ENCODE measurements at places on chromosomes 7 and 10.

GRCh38 chr10:78199005-78199725 is 165.5 kb downstream of the RPS24 start:
- DNase-seq = no peak

GRCh38 chr7:51459809-51460208 is 143.2 kb upstream of the COBL start:
- DNase-seq = no peak

GRCh38 chr7:101691822-101692384 is 62.8 kb upstream of the MYL10 start:
- DNase-seq = no peak

DNA sequence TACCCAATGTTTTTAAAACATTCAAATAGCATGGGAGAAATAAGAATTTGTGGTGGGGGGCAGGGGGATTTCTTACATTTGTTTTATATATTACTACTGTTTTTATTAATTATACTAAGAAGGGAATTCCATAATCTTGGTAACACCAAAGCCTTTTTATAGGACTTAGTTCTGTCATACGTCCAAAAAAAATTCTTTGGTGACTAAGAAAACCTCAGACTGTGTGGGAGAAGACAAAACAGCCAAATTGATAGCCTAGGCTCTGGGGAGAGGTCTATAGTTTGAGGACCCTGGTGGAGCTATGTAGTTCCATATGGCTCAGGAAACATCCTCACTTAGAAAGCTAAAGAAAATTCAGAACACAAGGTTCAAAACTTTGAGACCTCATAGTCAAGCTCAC is 23.4 kb downstream of the ACSM6 start:
- DNase-seq = no peak

DNA sequence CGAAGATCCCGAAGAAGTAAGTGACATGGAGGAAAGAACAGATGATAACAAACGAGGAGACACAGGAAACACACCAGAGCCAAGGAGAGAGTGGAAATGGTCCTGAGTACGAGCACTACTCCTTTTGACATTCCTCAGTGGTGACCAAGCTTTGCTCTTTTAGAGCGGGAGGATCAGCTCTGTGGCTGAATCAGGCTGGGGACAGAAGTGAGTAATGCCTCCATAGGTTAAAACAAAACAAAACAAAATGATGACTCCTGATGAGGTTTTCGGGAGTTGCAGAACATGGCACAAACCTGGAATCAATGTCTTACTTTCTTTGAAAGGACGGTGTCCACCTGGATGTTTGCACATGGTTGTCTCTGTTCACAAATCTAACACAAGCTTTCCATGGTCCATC is 30.3 kb upstream of the TCF7L2 start:
- DNase-seq = no peak

DNA sequence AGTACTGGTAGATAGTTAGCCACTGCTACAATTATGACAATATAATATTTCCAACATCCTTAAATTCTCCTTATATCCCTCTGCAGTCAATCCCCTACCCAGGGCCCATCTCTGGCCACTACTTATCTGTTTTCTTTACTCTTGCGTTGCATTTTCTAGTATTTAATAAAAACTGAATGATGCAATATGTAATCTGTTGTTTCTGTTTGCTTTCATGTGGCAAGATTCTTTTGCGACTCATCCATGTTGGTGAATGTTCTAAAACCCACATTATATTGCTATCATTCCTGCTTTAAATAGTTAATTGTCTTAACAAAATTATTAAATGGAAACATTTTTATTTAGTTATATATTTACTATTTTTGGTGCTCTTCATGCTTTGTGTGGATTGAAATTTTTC is 338.5 kb downstream of the MDFIC start:
- no peak for DNase-seq

DNA sequence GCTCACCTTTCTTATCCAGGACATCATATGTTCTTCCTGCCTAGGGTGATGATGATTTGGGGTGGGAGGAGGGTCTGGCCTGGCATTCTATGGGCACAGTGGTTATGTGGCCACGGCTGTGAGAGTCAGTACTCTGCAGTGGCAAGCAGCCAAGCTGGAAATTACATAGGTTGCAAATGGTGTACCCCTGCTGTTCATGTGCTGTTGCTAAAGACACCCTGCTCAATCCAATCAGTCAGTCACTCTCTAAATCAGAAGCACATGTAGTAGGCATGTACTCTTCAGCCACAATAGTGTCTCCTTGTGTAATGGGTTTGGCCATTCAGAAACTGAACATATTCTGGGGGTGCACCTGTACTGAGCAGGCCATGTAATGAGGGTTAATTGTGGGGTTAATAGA is 449.1 kb upstream of the ANKRD30A start:
- DNase-seq = no peak

DNA sequence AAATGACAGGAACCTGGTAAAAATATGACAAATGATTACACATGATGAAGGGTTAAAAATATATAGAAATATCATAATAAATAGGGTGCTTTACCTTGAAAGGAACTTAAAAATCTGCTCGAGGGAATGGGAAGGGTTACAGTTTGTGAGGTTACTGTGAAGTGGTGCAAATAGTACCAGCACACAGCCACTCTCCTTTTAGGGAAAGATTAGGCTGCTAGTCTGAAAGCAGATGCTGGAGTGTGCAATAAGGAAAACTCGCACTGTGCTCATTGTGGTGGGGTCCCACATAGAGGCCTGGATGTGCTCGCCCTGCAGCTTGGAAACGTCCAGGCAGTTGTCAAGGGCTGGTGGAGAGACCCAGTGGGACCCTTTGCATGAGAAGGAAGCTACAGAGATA is 145.9 kb upstream of the TBX20 start:
- DNase-seq = no peak

DNA sequence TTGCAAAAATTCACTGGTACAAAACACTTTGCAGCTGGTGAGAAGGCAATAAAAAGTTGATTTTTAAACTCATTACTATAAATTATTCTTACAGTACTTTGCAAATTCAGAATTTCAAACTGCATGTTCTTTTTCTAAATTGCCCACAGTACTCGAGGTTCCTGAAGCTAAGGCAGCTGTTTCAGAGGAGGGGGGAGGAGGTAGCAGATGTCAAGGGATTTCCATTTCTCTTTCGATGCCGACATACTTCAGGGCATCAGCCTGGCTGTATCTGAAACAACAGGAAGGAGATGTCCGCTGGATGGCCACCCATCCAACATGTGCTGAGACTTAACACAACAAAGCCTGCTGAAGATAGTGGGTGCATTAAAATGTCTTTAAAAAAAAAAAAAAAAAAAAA is 76.7 kb downstream of the EZH2 start:
- no peak for DNase-seq

- DNase-seq = no peak
These were observed 25.1 kb upstream of the LAMB1 start for GRCh38 chr7:108028111-108028510.

GRCh38 chr10:80365510-80365909 is 8.9 kb downstream of the DYDC2 start:
- DNase-seq = no peak

GRCh38 chr7:150745086-150745485 is 7.9 kb downstream of the GIMAP5 start:
- DNase-seq = no peak

DNA sequence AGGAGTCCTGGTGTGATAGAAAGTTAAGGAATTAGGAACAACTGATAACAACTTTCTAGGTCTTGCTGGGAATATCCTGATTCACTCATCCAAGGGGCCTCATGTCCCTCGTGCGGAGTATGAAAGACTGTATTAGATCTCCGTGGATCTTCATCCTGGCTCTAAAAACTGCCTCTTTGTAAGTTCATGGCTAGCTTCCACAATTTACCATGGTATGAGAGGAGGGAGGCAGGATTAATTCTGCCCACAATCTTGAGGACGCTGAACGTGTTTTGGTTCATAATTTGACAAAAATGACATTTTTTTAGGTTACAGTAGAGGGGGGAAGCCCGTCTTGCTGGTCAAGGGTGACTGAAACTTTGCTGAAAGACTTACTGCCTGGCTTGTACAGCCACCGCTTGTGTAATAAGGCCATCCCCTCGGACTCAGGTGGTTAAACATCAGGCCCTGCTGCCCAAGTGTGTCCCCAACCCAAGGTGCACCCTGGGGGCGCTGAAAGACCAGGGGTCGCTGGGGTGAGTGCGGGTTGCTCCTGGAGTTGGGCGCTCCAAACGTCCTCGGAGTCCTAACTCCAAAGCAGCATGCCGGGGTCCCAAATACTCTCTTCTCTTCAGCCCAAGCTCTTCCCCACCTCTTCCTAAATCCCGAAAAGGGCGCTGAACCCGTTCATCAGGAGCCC is 733 bp downstream of the HIBADH start:
- DNase-seq = peak; percentile 9

- DNase-seq = no peak
These were observed 111.6 kb downstream of the CHCHD3 start for GRCh38 chr7:132970257-132970656.

DNA sequence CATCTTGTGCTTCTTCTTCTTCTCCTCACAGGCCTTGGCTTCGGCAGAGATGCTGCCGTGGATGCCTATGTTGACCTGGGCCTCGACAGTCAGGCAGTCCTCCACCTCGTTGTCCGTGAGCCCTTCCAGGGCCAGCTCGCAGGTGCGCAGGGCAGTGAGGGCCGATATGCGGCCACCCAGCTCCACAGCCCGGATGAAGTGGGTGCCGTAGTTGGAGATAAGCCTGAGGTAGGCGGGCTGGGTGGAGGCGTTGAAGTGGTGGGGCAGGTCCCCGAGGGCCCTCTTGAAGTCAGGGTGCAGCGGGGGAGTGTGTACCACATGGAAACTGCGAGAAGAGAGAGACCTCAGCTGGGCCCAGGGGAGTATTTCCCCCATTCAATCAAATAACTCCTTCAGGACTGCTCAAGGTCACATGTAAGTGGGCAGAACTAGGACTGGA is 3.7 kb downstream of the PRF1 start:
- DNase-seq = no peak

- no peak for DNase-seq
These were observed 100.7 kb upstream of the AFAP1L2 start for GRCh38 chr10:114504769-114505579.

DNA sequence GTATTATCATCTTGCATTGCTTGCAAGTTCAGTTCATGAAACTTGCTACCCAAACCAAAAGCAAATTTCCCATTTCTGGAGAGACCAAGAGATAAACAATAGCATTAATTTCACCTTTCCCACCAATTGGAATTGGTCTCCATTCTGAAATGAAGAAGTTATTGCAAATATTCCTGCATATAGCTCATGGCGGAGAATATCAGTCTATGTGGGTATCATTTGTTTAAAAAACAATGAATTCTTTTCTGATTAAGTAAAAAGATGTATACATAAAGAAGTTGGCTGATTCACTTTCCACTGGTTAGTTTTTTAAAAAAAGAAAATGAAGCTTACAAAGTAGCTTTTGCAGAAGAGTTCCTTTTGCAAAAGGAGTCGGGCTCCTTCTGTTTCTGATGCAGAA is 19.5 kb upstream of the ANK3 start:
- DNase-seq = no peak

- DNase-seq = no peak
These were observed 61.9 kb downstream of the MAD1L1 start for GRCh38 chr7:2170576-2171521.

DNA sequence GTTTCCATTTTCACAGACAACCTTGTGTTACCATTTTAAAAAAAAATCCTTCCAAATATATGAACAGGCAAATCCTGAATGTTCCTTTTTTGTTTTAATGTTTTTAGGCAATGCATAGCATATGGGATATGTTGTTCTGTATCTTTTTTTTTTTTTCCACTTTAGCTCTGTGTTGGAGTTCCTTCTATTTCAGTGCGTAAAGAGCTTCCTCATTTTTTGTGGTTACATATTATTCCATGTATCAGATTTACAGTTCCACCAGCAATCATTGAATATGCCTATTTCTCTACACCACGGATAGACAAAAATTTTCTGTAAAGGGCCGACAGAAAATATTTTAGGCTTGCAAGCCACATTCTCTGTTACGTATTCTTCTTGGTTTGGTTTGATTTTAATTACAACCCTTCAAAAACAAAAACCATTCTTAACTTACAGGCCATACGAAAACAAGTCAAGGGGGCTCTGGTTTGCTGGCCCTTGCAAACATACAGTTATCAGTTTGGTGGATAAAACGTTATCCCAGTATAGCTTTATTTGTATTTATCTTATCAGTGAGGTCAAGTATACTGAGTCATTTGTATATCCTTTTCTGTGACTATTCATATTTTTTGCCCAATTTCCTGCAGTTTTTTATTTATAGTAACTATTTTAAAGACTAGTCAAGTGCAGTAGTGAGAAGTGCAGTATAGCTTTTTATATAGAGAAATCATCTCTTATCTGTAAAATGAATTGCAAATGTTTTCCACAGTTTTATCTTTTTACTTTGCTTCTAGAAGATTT is 55.7 kb downstream of the RALA start:
- DNase-seq = no peak

GRCh38 chr10:100037758-100038315 is 28.1 kb upstream of the DNMBP start:
- DNase-seq = no peak

- no peak for DNase-seq
These were observed 107.9 kb downstream of the POU6F2 start for GRCh38 chr7:39085590-39086049.

GRCh38 chr7:39252916-39253315 is 275.2 kb downstream of the POU6F2 start:
- DNase-seq = no peak

DNA sequence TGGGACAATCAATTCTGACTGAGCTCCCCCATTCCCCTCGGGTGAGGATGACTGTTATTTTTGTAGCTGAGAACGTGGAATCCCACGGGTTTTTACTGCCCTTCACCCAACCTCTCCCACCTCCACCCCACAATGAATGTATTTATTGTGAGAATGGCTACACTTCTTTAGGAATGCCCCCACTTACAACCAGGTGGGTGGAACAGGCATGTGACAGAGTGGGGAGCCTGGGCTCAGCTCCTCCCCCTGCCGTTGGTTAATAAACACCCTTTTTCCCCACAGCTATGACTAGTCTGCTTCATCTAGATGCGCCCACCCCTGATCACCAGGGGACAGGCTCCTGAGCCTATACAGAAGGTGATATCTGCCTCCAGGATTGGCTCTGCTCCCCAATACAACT is 2.0 kb downstream of the MRPL43 start:
- no peak for DNase-seq

GRCh38 chr7:5462216-5462615 is 38.6 kb upstream of the TNRC18 start:
- DNase-seq = no peak

DNA sequence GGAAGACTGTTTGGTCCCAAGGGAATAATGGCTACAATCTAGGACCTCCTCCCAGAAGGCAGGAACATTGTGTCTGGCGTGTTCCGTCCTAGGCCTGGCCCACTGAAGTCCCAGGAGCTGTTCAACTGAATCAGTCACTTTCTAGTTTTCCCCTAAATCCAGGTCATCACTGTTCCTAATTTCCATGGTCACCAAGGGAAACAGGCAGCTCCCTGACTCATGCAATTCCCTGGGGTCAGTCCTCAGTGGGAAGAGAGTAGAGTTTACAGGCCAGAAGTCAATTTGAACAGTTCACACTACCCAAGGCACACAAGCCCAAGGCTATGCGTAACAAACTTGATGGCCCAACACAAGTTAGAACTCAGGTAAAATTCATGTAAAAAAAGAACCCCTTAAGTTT is 44.0 kb downstream of the CREB3L2 start:
- DNase-seq = no peak

GRCh38 chr10:113292086-113292485 is 260.8 kb upstream of the HABP2 start:
- no peak for DNase-seq
